ENCODE measurements at places on chromosomes 7 and 10.

GRCh38 chr7:6409944-6410693, 37.6 kb downstream of the DAGLB start:
- H3K4me1 ChIP-seq: no peaks in the 10 kb centered on the region
- no peak for DNase-seq
- peaks cover 34% of the 10 kb centered on the region for H3K36me3 ChIP-seq
- H3K4me3 ChIP-seq: no peak overlapping the region
- H3K27ac ChIP-seq: no peak overlapping the region
- H3K27me3 ChIP-seq: no peaks in the 10 kb centered on the region

DNA sequence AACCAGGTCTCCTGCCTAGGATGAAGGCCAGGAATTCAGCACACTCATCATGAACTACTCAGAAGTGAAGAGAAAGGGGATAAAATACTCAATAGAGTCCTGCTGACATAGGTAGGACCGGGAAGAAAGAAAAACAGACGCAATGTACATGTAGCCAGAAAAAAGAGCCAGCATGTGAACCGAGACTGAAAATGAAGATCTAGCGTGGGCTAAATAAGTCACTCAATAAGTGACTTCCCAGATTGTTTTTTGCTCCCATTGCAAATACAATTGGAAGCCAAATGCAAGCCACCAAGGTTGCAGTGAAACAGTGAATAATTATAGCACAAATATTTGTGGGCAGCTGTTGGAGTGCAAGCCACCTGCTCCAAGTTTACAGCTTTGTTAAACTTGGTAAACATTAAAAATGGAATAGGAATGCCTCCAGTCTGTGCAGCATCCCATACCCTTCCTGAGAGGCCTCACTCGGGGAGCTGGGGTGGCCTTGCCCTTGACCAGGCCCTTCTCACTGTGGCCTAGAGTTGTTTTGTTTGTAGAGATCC, 34.7 kb upstream of the HPS1 start:
- no peaks in the 10 kb centered on the region for H3K27me3 ChIP-seq
- H3K4me3 ChIP-seq: no peak overlapping the region
- no peaks in the 10 kb centered on the region for H3K36me3 ChIP-seq
- H3K27ac ChIP-seq: no peak overlapping the region
- H3K4me1 ChIP-seq: no peaks in the 10 kb centered on the region
- DNase-seq: no peak

- H3K4me3 ChIP-seq: no peak overlapping the region
- DNase-seq: no peak
- H3K27me3 ChIP-seq: no peaks in the 10 kb centered on the region
- no peaks in the 10 kb centered on the region for H3K36me3 ChIP-seq
These were observed 335.3 kb upstream of the ETV1 start for GRCh38 chr7:14324767-14325166.

- no peaks in the 10 kb centered on the region for H3K36me3 ChIP-seq
- no peaks in the 10 kb centered on the region for H3K27me3 ChIP-seq
- no peak for DNase-seq
- H3K27ac ChIP-seq: no peak overlapping the region
These were observed 127.6 kb upstream of the UNC5B start for GRCh38 chr10:71084818-71085126.
